ENCODE measurements at places on chromosomes 2 and 18. TPM values are rescaled to one million over a fixed set of nuclear protein-coding genes. Genes with fewer than 3 reads are reported as not detected.

GRCh38 chr2:112813280-112813966 lies 23.2 kb downstream of the IL1B start:
- no peaks in the 10 kb centered on the region for H3K4me1 ChIP-seq
- no peak overlapping the region for H3K27ac ChIP-seq
- H3K4me3 ChIP-seq = no peak overlapping the region
- H3K36me3 ChIP-seq = no peaks in the 10 kb centered on the region

EFR3B gene
- 0.88 TPM for polyA plus RNA-seq

UBE2E3 gene
- 59.7 TPM for polyA plus RNA-seq

UGT1A10 gene
- 30.0 TPM for polyA plus RNA-seq

- H3K27ac ChIP-seq = no peak overlapping the region
- H3K4me3 ChIP-seq = no peak overlapping the region
- no peaks in the 10 kb centered on the region for H3K27me3 ChIP-seq
- no peaks in the 10 kb centered on the region for H3K36me3 ChIP-seq
- no peaks in the 10 kb centered on the region for H3K4me1 ChIP-seq
Observed at GRCh38 chr2:33288011-33288410, 188.4 kb upstream of the RASGRP3 start.

DNA sequence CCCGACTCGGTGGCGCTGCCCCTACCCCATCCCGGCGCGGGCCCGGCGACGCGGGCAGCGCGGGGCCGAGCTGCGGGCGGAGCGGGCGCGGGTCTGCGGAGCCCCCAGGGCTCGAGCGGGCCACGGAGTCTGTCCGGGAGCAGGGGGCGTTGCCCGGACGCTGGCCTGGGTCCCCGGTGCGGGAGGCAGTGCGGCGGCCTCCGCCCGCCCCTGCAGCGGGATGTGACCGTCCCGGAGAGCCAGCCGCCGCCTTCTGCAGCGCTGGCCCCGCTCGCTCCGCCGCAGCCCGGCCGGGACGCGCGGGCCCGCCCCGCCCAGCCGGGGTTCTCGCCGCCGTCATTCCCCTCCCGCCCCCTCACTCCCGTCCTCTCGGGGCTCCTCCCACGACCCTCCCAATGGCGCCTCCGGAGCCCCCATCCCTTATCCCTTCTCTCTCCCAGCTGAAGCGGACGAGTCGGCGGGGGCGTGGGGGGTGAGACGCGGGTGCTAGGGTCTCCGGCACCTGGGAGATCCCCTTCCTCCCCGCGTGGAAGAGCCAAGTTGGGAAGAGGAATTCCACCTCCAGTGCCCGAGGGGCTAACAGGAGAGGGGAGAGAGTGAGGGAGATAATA lies at the start of gene FNDC4:
FNDC4 (minus strand) TSS at position 257 of the 611 bp plus-strand sequence. CDS start 521 bp downstream, outside the sequence.
- H3K4me1 ChIP-seq = no peaks in the 10 kb centered on the region
- H3K27me3 ChIP-seq = peaks cover 40% of the 10 kb centered on the region
- H3K4me3 ChIP-seq = peak within 1 kb of the TSS; percentile 60
- no peak within 1 kb of the TSS for H3K27ac ChIP-seq

DNA sequence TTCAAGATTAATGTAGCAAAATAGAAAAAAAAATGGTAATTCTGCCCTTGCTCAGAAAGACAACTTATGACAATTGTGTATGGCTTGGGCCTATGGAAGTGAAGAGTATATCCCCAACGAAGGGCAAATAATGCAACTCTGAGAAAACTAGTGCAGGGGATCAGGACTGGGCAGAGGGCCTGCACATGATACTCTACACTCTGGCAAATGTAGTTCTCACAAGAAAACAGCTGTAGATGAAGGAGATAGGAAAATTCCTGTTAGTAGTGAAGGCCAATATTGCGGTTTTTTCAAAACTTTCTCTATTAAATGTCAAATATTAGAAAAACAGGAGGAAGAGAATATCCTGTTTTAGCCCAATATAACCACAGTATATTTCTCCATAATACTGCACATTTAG lies 77.8 kb downstream of the SCN9A start:
- no peak overlapping the region for H3K4me3 ChIP-seq
- no peak for DNase-seq
- no peak overlapping the region for H3K27ac ChIP-seq

TNFAIP6 gene
- polyA plus RNA-seq = 0.67 TPM

GRCh38 chr2:3517948-3518495 lies 1.3 kb downstream of the ADI1 start:
- peak overlapping the region; percentile 97 for H3K27ac ChIP-seq
- H3K4me3 ChIP-seq = peak overlapping the region; percentile 79
- H3K27me3 ChIP-seq = no peaks in the 10 kb centered on the region
- no peak for DNase-seq
- peaks cover 8% of the 10 kb centered on the region for H3K4me1 ChIP-seq
- H3K36me3 ChIP-seq = no peaks in the 10 kb centered on the region

GLB1L gene
- 3.1 TPM for polyA plus RNA-seq

DNA sequence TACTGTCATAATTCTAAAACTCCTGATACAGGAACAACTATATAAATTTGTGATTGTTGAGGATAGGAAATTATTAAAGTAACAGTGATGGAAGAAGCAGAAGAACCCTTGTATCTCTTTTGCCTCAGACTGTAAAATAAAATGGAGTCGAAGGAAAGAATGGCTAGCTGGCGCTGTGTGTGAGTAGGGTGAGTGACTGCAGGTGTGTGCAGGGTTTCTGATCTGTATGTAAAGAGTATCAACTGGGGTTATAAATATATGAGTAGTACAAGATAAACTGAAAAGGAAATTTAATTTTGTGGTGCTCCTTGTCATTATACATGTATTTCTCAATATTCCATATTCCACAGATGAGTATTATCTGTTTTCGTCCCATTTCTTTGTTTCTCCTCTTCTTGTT lies 15.2 kb downstream of the POLI start:
- H3K36me3 ChIP-seq = peaks cover 8% of the 10 kb centered on the region
- no peak overlapping the region for H3K27ac ChIP-seq
- no peak overlapping the region for H3K4me3 ChIP-seq
- H3K4me1 ChIP-seq = no peaks in the 10 kb centered on the region
- no peak for DNase-seq
- H3K27me3 ChIP-seq = no peaks in the 10 kb centered on the region

DNA sequence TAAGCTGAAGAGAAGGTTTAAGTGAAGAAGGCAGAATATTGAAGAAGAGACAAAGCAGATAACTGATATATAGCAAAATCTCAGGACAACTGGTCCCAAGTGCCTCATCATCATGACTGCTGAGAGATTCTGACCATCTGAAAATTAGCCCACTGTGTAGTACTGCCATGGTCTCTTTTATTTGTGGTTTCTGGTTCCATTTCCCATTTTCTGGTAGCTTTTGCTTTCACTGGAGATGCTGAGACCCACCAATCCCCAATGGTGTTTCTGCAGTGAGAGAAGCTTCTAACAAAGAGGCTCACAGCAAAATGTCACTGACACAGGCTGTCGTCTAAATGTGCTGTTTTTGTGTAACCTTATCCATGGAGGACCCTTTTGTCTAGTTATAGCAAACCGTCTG lies 79.5 kb downstream of the TMEM163 start:
- H3K4me3 ChIP-seq = no peak overlapping the region
- H3K4me1 ChIP-seq = no peaks in the 10 kb centered on the region
- no peaks in the 10 kb centered on the region for H3K36me3 ChIP-seq
- no peak for DNase-seq

DNA sequence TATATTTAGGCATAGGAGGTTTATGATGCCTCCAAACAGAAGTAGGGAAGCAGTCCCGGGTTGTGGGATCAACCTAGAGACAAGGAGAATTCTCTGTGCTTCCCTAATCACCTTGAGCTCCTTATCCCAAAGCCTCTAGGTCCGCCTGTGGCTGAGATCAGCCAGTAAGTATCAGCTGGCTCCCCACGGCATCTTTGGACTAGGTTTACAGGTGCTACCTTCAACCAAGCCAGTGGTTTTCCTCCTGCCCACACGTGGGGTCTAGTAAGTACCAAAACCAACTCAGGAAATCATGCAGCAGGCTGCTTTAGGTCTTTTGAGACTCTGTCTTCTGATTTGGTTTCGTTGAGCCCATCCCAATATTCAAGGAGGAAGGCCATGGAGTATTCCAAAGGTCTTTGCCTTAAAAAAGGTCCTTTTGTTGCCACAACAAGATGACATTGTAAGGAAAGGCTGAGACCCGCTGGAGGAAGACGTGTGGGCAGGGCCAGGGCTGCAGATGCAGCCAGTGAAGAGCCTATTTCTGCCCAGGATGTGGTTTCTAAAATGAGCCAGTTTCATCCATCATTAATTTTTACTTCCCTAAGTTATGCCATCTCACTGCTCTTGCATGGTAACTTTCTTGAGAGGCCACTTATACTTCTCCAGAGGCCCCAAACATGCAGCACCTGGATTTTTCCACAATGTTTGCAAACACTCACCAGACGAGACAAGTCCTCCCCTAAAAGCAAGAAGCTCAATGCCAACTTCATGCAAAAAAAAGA lies 248.7 kb downstream of the RNF152 start:
- H3K36me3 ChIP-seq = no peaks in the 10 kb centered on the region
- no peaks in the 10 kb centered on the region for H3K4me1 ChIP-seq
- H3K27me3 ChIP-seq = no peaks in the 10 kb centered on the region
- no peak overlapping the region for H3K4me3 ChIP-seq

LOXHD1 gene
- 0.12 TPM for polyA plus RNA-seq

DNA sequence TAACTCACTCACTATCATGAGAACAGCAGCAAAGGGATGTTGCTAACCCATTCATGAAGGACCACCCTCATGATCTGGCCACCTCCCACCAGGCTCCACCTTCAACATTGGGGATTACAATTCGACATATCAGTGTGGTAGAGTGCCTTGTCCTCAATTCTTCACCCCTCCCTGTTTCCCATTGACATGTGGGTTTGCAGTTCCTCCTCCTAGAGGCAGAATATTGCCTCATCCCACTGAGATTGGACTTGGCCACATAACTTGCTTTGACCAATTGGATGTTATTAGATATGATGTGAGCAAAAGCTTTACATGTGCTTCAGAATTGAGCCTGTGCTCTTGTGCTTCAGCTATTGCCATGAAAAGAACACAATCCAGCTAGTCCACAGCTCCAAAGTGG lies 217.0 kb upstream of the CXCR4 start:
- no peaks in the 10 kb centered on the region for H3K4me1 ChIP-seq
- no peak overlapping the region for H3K27ac ChIP-seq
- no peak for DNase-seq
- no peak overlapping the region for H3K4me3 ChIP-seq

DNA sequence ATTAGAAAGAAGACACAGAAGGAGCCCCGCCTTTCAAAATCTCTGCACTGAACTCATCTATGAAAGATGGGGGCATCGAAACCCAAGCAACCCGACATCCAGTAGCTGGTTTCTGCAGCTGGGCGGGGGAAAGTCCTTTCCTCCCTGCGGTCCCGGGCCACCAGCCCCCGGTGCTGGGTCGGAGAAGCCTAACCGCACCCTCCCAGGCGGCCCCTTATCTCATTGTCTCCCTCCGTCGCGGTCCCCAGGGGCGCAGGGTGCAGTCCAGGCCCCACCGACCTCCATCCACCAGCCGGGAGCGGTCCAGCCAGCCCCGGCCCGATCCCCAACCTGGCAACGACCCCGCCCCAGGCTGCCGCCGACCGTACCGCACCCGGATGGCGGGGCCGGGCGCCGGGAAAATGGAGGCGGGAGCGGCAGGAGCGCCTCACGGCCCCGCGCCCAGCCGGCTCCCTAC lies 452 bp downstream of the RAPH1 start:
- H3K27ac ChIP-seq = peak overlapping the region; percentile 98
- no peaks in the 10 kb centered on the region for H3K36me3 ChIP-seq
- H3K4me1 ChIP-seq = peaks cover 11% of the 10 kb centered on the region
- H3K4me3 ChIP-seq = peak overlapping the region; percentile 85
- no peak for DNase-seq

GRCh38 chr18:59067873-59068272 lies 71.8 kb upstream of the SEC11C start:
- H3K4me3 ChIP-seq = no peak overlapping the region
- no peaks in the 10 kb centered on the region for H3K27me3 ChIP-seq
- H3K36me3 ChIP-seq = no peaks in the 10 kb centered on the region
- peak; percentile 41 for DNase-seq
- no peak overlapping the region for H3K27ac ChIP-seq

DNA sequence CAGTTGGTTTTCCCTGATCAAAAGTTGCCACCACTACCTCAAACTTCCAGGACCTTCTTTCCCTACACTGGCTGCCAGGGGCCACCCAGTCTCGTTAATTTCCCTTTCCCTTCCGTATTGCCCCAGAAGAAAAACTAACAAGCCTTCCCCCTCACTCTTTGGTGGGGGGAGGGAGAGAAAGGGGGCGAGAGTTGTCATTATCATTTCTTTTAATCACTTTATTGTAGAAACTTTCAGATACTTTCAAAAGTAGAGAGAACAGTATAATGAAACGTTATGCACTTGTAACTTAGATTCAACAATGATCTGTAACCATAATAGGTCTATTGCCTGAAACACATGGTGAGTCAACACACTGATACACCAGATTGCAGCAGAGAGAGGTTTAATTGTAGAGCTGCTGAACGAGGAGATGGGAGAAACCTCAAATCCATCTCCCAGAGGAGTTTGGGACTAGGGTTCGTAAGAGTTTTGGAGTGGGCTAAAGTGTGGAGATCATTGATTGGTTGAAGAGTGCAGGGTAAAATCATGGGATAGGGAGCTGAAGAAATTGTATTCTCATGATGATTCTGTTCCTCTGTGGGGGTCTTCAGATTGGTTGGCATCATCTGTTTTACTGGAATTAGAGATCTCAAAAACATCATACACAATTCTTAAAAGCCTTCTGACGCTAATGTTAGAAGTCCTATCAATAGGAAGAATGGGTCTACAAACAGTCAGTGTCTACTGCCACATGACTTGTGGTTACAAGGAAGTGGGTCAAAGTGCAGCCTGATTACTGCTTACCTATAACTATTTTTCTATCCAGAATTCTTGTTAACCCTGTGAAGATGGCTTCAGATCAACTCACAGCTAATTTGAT lies 2.6 kb upstream of the RNF149 start:
- no peak overlapping the region for H3K4me3 ChIP-seq
- peaks cover 8% of the 10 kb centered on the region for H3K4me1 ChIP-seq
- H3K27ac ChIP-seq = peak overlapping the region; percentile 71
- no peaks in the 10 kb centered on the region for H3K36me3 ChIP-seq
- H3K27me3 ChIP-seq = no peaks in the 10 kb centered on the region

GRCh38 chr2:200698217-200698616 lies 112.4 kb downstream of the AOX1 start:
- peaks cover 4% of the 10 kb centered on the region for H3K4me1 ChIP-seq
- DNase-seq = no peak
- no peaks in the 10 kb centered on the region for H3K27me3 ChIP-seq

- DNase-seq = no peak
- H3K27me3 ChIP-seq = no peaks in the 10 kb centered on the region
- H3K4me1 ChIP-seq = no peaks in the 10 kb centered on the region
- H3K4me3 ChIP-seq = no peak overlapping the region
Observed at GRCh38 chr2:138213084-138213483, 248.8 kb downstream of the HNMT start.

All from small intestine (tissue), 16 donors.